Activated T-helper 1 cell treated with anti-CD3 and anti-CD28 coated beads, Interleukin-2, amount 50 U/mL, for 16 hours (primary cell): ENCODE measurements at places on chromosomes 1 and 21.
A peak's percentile ranks its signal among the peaks of the same experiment; 100 is the strongest.

GRCh38 chr1:175219774-175220173 lies 27.2 kb upstream of the KIAA0040 start:
- no peak for DNase-seq

DNA sequence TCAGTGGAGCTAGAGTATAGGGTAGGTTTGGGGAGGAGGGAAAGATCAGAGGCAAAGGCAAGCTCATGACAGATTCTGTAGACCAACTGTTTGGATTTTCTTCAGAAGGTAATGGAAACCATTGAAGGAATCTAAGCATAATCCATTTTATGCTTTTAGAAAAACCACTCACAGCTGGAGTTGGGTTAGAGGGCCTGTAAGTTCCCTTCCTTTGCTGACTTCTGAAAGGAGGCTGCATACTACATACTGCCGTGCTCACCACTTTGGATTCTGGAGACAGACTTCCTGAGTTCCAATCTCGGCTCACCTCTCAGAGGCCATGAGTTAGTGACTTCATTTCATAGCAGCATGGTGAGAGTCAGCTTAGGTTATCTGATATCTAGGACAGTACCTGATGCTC lies 6.4 kb upstream of the SYT2 start:
- no peak for DNase-seq

GRCh38 chr1:226659641-226660040 lies 79.4 kb downstream of the ITPKB start:
- no peak for DNase-seq

DNA sequence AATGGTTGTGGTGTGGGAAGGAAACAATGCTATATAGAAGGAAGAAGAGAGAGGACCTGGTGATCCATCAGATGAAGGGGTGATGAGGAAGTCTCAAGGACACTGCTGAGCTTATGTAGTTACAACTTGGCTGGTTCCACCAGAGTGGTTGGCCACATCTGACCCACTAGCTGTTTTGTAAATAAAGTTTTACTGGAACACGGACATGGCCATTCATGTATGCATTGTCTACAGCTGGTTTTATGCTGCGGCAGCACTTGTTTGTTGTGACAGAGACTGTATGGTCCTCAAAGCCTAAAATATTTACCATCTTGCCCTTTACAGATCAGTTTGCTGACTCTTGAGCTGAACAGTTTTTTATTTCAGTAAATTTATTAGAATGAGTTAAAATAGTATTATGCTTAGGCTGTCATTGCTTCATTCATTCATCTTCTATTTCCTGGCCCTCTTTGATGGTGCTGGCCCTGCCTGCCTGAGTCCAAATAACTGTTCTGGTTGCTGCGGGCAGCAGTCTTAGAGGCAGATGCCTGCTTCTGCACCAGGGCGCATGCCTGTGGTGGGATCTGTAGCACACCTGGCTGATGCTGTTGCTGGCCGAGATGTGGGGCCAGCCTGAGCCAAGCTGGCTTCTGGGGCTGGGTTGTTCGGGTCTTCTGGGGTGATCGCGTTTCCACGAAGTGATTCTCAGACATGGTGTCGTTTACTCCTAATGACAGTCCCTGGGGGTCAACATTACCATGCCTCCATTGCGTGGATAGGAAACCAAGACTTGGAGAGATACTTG lies 61.4 kb upstream of the WNT4 start:
- DNase-seq, result no peak

DNA sequence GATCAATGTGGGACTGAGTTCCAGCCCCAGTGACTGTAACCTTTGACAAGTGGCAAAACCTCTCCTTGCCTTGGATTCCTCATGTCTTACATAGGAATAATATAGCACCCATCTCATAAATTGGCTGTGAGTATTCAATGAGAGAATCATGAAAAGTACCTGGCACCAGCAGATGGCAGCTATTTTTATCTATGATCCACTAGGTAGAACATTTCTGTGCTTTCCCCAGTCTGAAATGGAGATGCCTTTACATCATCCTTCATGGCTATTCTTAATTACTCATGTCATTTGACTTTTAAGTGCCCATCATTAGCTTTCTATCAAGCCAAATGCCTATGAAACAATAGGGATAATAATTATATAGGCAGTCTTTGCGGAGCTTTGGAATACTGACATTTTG lies 130.1 kb downstream of the TGFB2 start:
- DNase-seq, result no peak

GRCh38 chr1:63000508-63000907 lies 216.6 kb downstream of the ATG4C start:
- DNase-seq, result no peak

- DNase-seq, result peak; percentile 10
Measured at GRCh38 chr1:236451796-236452373, 57.8 kb downstream of the EDARADD start.
